Left kidney (tissue), 8 donors: ENCODE measurements at places on chromosomes 3 and 15. TPM values are rescaled to one million over a fixed set of nuclear protein-coding genes. Genes with fewer than 3 reads are reported as not detected.

The NR2E3 gene
- polyA plus RNA-seq, result 1.0 TPM

DNA sequence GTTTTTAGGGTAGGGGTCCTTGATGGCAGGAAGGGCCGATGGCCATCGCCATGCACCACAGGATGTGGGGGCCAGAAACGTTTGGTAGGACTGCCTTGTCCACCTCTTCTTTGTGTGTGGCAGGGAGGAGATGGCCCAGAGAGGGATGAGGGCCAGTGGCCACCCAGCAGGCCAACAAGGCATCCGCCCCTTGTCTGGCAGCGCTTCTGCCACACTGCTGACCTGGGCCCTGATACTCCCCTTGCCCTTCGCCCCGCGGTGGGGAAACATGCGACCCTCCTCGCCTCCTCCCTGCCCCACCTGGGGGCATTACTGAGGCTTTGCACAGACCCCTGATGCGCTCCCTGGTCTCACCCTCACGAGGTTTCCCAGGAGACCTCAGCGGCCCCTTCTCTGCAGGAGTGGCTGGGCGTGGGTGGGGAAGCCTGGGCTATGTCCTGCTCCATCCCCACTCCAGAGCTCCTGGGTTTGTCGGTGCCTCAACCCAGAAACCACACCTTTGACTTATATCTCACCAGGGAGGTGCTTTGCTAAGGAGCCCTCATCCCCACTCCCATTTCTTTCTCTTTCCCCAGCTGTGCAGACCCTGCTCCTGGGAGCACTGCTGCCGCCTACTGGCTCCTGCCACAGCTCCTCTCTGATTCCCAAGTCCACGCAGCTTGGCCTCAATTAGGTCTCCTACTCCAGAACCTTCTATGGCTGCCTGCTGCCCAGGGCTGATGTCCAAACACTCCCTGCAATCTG lies 38.7 kb downstream of the FEM1B start:
- no peak for DNase-seq

GRCh38 chr15:87500240-87500639 lies 756.3 kb downstream of the NTRK3 start:
- no peak for DNase-seq

- no peak for DNase-seq
Observed at GRCh38 chr3:189966843-189967242, 153.9 kb downstream of the P3H2 start.

DNA sequence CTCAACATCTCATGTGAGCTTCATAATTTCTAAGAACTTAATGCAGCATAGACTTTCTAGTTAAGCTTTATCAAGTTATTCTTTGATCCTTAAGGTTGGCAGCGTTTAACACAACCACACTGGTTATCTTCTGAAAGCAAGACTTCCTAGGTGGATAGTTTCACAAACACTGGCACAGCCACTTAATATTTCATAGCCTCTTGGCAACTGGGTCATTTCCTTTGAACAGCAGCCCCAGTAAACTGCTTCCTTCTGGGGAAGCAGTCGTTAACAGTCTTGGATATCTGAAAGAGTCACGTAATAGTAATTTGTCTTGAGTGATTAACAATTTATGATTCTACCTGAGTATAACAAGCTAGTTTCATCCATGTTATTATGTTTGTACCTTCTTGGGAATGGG lies 45.9 kb upstream of the ABHD10 start:
- DNase-seq, result no peak
